ENCODE measurements at places on chromosomes 7 and 10.

- no peak for DNase-seq
Measured at GRCh38 chr10:109898007-109898406, 25.3 kb downstream of the XPNPEP1 start.

DNA sequence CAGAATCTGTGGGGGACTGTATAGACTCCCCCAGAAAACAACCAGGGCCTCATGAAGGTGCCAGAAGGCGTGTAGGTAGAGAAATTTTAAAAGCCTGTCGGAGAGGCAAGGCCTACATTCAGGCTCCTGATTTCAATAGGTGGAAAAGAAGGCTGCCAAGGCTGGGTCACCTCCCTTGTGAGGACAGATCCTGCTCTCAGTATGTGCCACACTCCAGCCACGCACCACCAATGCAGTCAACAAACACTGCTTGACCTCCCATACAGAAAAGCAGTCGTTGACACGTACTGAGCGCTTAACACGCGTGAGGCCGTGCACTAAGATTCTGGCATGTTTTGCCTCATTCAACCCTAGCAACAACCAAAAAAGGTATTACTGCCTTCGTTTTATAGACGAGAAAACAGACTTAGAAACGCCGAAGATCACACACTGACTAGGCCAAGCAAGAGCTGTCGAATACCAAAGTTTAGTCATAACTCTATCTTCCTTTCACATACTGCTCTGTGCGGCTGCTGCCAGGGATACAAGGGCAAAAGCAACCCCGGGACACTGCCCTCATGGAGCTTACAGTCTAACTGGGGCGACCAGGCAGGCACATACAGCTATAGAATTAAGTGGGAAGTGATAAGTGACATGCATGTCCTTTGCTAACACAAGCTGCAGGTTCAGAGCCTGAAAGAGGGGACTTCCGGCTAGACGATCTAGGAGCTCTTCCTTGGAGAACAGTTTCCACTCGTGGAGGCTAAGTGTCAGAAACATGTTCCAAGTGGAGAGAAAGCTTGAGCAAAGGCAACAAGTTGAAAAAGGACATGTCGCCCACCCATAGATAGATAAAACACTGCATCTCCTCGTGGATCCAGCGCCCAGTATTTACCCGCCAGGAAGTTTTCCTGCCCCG, 797 bp upstream of the NKX2-3 start:
- DNase-seq, result no peak

DNA sequence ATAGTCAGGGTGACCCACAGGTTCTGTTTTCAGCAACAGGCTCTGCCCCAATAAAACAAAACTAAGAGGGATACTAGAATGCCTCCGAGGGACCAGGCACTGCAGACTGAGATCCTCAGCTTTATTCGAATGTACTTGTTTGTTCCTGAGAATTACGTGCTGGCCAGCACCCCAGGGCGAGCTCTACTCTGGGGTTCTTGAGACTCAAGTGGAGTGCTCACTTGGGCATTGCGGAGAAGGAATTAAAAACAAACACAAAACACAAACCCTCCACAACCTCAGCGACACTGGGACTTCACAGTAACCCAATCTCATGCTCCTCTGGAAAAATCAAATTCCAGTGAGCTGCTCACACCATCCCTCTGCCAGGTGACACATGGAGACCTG, 250.7 kb downstream of the TNS3 start:
- DNase-seq, result no peak

DNA sequence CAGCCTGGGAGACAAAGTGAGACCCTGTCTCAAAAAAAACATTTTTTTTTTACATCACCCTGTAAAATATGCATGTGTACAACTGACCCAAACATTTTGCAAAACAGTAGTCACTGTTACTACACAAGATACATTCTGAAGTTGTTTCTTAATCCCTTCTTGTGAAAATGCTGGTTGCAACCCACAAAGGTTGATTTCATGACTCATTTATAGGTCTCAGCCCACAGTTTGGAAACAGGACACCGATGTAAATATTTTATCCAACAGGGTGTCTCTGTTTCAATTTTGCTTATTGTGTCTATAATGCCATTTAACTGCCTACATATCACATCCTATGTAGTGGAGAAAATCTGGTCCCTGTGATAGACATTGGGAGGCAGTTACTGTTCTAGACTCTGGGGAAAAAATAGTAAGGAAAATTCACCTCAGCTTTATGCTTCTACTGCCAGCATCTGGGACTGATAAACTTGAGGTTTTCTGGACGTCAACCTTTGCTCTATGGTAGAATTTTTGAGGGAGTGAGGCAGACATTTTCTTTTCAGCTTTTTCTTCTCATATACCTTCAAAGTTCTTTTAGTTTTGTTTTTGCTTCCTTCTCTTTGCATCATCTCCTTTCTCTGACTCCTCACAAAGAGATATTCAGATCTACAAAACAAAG, 1.6 kb upstream of the RAB19 start:
- DNase-seq, result peak; percentile 22

GRCh38 chr10:22629852-22630233, 84.5 kb downstream of the PIP4K2A start:
- DNase-seq, result peak; percentile 45

- peak; percentile 8 for DNase-seq
Measured at GRCh38 chr10:97849103-97849686, 448 bp upstream of the GOLGA7B start.

DNA sequence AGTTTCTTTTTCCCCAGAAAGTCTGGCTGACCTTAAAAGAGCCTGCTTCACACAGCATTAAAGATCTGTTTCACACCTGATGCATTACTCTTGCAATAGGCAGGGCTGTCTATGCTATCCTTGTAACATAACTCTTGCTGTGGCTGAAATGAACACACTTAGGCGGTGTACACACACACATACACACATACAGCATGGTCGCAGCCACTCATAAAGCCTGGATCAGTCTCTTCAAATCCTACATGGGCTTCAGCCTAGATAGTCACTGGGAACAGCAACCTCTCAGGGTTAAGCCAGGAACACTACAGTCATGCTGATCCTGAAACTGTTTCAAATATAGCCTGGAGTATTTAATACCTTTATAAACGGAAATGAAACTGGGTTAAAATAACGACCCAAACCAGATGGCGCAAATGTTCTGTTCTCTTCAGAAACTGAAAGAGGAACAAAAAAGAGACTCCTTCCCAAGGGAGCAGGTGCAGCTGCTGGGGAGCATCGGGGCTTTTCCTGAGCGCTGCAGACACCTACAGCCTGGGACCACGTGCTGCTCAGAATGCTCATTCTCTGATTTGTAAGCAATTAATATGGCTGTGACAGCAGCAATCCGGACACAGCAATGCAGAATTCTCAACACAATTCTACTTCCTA, 61.0 kb upstream of the SFMBT2 start:
- DNase-seq, result no peak

DNA sequence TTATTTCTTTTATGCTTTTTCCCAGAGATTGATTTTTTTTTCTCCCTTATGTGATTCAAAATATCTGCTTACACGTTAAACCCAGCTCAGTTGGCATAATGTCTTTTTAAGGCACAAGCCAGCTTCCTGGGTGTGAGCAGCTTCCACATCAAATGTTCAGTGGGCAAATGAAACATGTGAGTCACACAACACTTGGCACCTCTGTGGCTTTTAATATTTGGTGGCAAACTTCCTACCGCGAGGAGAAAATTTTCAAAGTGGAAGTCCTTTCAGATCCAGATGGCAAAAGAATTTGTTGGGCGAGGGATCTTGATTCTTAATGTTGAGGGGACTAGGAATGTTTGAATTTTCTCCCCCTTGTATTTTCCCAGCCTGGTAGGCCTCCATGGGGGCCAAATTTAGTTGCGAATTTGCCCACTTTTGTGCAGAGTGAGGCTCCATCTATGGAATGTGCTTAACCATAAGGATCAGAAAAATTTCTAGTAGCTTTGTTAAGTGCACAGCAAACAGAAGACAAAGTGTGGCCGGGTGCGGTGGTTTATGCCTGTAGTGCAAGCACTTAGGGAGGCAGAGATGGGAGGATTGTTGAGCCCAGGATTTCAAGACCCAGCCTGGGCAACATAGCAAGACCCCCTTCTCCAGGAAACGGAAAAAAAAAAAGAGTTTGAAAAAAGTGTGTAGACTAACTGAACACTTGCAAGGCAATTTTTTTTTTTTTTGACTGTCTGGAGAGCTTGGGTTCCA, 31.0 kb downstream of the CUX1 start:
- no peak for DNase-seq

DNA sequence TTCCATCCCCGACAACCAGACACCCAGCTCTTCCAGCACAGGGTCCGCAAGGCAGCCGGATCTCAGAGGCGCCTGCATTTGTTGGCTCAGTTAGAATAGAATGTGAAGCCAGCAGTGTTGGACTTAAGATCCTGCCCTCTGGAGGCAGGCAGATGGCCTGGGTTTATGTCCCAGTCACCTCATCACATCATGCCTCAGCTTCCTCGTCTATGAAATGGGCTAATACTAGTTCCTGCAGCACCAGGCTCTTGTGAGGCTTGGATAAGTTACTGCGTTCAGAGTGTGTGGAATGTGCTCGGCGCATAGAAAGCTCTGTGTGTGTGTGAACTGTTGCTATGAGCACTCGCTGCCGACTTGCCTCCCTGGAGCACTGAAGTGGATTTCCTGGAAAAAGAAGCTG, 202.5 kb upstream of the GPR26 start:
- no peak for DNase-seq

GRCh38 chr7:96076350-96076707, 245.6 kb downstream of the SLC25A13 start:
- DNase-seq, result no peak

DNA sequence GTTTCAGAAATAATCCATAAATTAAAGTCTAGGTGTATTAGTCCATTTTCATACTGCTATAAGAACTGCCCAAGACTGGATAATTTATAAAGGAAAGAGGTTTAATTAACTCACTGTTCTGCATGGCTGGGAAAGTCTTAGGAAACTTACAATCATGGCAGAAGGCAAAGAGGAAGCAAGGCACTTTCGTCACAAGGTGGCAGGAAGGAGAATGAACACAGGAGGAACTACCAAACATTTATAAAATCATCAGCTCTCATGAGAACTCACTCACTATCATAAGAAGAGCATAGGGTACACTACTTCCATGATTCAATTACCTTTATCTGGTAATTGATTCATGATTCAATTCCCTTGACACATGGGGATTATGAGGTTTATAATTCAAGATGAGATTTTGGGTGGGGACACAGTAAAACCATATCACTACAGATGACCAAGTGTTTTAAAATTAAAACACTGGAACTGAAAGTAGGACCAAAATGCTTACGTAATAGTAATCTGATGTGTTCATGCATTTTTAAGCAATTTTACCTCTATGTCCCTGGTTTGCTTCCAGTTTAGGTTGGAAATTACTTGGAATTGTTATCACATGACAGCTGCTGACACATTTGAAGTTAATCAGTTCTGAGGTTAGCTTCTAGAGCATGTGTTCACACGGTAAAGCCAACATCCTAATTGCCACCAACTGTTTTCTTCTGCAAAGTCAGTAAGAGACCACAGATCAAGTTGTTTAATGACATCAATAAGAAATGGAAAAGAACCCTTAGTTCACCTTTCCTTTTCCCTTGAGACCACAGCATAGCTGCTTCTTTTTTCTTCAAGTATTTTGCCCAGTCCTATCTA, 48.4 kb upstream of the SEMA3C start:
- no peak for DNase-seq

DNA sequence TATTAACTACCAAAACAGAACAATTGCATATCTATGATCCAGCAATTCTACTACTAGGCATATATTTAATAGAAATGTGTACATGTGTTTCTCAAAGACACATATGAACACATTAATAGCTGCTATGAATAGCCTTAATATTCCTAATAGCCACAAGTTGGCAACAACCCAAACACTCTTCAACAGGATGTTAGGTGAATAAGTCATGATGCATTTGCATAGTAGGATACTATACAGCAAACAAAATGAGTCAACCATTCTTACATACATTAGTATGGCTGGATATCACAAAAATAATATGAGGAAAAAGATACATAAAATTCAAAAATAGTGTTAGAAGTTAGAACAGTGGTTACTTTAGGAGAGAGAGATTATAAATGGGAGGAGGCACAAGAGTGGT, 26.8 kb upstream of the ZNF746 start:
- DNase-seq, result no peak

- no peak for DNase-seq
Measured at GRCh38 chr7:3459111-3459510, 158.1 kb downstream of the SDK1 start.

- no peak for DNase-seq
Measured at GRCh38 chr10:11757454-11757820, 15.3 kb downstream of the ECHDC3 start.

DNA sequence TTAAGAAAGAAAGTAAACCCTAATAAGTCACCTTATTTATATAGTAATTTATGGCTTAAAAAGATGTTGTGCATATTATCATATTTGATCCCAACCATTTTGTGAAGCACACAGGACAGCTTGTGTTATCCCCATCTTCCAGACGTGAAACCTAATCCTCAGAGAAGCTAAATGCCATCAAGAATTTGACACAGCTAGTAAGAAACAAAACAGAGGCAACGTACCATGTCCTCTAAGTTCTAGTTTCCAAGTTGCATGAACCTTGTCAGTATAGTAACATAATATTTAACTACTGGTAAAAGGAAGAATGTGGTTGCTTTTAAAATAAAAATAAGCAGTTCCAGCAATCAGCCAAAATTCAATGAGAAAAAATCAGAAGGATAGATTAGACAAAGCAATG, 41.5 kb downstream of the PTN start:
- DNase-seq, result no peak

DNA sequence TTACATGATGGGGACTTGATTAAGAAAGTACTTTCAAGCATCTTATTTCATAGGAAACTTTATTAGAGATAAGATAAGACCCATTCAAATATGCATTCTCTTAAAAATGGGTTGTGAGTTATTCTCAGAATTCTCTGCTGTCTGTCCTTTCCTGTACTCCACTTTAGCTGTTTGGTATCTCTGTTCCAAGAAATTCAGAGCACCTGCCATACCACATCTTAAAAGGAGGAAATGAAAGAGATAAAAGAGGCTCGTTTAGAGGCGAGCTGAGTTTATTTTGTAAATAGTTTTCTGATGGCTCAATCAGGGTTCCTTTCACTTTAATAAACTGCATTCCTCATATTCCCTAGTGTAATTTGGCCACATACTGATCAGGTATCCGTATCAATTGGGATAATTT, 87.2 kb downstream of the MDFIC start:
- no peak for DNase-seq

DNA sequence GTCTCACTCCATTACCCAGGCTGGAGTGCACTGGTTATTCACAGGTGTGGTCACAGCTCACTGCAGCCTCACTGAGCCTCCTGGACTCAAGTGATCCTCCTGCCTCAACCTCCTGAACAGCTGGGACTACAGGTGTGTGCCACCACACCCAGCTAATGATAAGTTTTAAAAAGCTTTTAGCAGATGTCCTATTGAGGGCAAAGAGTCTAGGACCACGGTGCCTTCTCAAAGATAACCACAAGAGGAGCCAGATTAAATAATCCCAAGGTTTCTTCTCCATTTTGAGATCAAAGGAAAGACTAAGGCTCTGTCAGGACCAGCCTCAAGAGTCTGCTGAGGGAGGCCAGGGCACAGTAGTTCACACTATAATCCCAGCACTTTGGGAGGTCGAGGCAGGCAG, 4.7 kb downstream of the ATP5MF start:
- DNase-seq, result no peak

Measured in activated T-cell treated with anti-CD3 and anti-CD28 coated beads, Interleukin-2, amount 50 U/mL, for 72 hours (primary cell).